ENCODE measurements at places on chromosomes 16 and 17.

DNA sequence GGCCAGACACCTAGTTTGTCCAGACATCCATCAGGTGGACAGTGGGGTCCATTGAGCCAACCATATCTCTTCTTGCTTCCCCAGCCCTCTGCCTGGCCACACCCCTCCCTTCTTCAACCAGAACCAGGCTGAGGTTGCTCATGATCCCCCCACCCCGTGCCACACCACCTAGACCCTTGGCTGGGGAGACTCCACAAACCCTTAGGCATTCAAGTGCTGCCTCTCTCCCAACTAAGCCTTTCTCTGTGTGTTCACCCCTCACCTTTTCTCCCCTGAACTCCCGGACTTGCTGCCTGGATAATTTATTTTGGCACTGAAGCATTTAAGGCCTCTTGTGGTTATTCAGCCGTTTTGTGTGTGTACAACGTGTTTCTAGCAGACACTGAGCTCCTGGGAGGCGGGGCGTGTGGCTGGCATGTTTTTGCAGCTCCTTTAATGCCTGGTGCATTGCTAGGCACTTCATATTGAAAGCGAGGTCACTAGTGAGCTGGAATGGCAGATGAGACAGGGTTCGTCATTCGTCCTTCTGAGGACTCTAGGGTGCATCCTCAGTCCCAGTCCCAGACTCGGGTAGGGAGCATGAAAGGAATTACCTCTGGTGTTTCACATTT lies 28.7 kb downstream of the CACNA1G start:
- DNase-seq, result no peak

- no peak for DNase-seq
Measured at GRCh38 chr17:44416558-44417289, 27.3 kb upstream of the ITGA2B start.

DNA sequence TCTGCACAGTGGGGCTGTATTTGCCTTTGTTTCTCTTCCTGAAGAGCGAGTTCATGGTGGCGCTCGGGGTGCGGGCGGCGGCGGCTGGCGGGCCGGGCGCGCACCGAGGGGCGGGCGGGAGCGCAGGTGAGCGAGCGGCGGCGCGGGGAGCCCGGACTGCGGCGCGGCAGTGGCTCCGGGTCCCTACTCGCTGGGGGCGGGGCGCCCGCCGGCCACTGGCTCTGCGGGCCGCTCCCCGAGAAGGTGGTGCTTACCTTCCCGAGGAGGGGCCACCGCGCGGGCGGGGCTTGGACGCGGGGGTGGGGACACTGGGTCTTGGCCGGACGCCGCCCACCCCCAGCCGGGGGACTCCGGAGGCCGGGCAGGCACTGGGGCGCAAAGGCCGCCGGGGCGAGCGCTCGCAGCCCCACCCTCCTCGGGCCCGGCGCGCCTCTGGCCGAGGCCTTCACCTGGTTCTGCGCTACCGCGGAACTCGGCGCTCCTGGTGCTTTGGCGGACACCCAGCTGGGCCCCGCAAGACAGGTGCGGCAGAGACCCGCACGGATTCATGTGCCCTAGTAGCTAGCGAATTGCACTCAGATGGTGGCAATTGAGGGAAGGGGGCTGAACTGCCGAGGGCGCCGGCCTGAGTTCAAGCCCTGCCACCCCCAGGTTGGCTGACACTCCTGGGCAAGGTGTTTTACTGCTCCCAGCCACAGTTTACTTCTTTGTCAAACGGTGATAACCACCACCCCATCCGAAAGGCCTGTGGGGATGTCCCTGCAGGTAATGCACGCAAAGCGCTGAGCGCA lies at the start of gene PPL:
Gene PPL, minus strand, starts transcription at position 158 of the 791 bp plus-strand sequence. Its CDS starts 103 bp downstream, at position 55.
- no peak for DNase-seq

DNA sequence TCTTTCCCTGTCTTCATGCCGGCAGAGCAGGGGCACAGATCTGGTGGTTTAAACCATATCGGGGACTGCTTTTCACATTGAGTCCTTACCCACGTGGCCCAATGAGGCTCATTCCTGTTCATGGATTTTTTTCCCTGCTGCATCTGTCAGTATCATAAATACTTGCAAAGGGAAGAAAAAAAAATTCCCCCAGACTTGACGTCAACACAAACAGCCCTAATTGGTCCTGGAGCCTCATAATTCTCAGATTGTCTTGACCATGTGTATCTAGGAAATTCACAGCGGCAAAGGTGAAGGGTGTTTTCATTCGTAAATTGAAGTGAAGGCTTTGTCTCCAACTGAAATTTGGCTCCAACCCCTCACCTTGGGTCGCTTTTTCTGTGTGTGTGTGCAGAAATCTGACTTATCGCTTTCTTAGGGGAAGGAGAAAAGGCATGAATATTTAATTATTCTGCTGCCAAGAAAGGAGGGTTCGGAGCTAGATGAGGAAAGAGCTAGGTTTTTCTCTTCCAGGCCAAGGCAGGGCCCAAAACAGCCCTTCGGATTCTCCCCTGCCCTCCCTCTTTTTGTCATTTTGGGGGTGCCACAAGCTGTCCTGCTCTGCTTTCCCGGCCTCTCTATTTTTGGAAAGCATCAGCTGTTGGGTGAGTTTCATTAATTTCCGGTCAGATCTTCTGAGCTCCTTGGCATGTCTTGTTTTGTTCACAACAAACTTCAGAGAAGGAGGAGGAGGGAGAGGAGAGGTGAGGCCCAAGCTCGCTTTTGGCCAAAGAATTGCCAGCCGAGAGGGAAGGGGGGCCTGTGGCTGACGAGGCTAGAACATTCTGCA lies 17.8 kb upstream of the CIBAR2 start:
- DNase-seq, result no peak
